ENCODE measurements at places on chromosomes 12 and 14.

DNA sequence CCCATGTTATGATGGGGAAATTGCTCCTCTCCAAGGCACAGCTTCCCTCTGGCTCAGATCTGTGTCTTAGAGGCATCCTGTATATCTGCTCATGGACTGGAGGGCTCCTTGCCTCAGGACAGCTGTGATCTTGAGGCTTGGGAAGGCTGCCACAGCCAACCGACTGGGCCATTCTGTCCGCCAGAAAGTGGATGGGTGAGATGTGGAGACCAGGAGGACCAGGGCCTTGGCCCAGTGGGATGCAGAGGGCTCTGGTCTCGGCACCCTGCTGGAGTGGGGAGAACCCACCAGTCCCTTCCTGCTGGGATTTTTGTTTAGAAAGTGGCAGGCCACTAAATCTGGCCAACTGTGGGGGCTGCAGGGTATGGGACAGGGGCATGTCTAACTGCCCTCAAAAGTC lies 148.6 kb downstream of the CALM1 start:
- DNase-seq = no peak

DNA sequence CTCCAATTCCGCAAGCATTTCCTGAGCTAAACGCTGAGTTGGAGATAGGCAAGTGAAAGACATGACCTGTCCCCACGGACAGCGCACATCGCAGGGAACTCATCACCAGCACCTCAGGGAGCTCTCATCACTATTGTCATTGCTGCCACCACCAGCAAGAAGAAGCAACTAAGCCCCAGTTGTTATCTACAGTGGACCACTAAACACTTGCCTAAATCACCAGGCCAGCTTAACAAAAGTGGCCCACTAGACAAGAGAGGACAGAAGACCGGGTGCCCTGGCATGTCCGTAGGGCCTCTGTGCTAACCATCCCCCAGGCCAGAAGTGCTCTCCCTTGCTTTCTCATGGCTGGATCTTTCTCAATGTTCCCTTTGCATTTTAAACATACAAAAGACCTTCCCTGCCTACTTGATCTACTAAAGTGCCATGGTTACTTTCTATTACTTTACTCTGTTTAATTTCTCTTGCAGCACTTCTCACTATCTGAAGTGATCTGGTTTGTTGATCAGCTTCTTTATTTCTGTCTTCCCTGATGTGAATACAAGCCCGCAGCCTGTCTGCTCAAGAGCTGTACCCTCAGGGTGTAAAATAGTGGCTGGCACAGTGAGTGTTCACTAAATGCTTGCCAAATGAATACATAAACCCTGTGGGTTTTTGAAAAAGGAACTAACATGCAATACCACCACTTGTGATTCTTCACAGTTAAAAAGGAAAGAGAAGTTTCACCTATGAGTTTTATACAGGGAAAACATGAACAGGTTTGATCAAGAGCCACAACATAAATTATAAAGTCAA lies 60.9 kb upstream of the RFLNA start:
- DNase-seq = no peak

DNA sequence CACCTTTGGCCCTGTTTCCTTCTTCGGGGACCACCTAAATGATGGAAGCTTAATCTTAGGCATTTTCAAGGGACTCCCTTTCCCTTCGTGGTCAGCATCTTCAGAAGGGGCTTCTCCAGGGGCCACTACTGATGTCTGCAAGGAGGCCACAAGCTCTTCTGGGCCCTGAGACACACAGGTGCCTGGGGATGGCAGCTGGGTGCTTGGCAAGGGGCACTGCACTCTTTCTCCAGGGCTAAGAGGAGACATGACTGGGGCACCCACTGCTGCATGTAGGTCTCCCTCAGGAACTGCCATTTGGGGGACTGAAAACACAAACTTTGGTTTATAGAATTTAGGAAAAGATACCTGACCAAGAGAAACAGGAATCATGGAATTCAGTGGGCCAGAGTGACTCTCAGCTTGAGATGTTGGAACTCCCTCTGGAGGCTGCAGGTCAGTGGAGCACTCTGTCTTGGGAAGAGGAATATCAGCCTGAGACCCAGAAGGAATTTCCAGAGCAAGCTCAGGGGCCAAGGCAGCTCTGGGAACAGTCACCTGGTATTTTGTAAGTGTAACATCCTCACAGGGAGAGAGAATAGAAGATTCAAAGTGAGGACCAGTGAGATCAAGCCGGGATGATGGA lies 16.0 kb downstream of the PLD4 start:
- DNase-seq = peak; percentile 78

GRCh38 chr14:70919774-70920173 lies 12.5 kb downstream of the PCNX1 start:
- no peak for DNase-seq

GRCh38 chr12:128825835-128826234 lies 2.1 kb upstream of the SLC15A4 start:
- DNase-seq = no peak

DNA sequence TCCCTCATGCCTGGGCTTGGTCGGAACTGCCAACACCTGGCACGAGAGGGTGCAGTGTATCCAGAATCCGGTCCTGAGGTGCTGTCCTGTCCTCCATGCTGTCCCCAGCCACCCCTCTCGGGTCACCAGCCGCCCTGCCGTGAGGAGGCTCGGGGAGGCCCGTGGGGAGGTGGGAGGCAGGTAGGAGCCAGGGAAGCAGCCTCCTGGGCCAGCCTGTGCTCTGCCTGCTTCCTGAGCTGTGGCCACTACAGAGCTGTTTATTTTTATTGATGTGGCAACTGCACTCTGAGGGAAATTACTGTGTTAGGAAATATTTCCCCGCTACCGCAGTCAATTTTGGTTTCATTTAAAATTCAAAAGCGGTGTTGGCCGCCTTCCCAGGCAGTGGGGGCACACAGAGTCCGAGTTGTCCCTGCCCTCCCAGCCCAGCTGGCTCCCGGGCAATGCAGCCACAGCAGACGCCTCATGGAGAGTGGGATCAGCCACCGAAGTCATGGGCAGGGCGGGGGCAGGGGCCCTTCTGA lies 18.3 kb downstream of the NOC4L start:
- no peak for DNase-seq

DNA sequence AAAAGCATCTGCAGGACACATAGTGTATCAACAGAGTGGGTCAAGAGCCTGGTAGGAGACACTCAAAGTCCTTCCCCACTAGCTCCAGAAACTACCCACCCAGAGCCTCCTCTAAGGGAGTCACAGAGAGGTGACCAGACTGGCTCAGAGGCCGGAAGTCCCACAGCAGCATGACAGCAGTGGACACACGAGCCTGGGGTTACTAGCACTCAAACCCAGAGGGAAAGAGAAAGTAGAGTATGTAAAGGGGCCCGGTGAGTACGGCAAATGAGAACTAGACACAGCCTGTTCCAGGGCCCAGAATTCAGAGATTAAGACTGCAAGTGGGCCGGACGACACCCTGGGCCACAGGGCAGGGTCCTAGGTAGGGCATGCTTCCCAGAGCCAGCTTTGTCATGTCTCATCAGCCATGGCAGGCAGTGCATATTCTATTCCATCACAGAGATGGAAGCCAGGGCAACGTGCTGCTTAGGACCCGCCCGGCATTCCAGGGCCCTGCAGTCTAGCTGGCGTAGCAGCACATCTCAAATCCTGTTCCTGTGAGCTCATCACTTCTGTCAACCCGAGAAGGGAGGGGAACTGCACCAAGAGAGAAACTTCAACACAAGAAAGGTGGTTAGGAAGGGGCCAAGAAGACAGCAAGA lies 4.2 kb downstream of the IFFO1 start:
- DNase-seq = peak; percentile 23

GRCh38 chr14:93880021-93880820 lies 46.9 kb upstream of the FAM181A start:
- DNase-seq = peak; percentile 70

DNA sequence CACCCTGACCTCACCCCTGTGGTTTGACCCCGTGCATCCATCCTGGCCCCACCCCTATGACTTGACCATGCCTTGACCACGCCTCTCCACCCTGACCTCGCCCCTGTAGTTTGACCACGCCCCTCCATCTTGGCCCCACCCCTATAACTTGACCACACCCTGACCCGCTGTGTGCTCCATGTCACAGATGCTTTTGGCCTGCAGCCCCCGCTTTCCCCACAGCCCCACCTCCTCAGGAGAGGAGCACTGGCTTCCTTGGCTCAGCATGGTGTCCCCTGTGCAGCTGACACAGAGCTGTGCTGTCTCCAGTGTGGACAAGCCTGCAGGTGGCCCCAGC lies 269.9 kb upstream of the SFSWAP start:
- peak; percentile 75 for DNase-seq

GRCh38 chr12:132306885-132307191 lies 22.6 kb downstream of the GALNT9 start:
- peak; percentile 55 for DNase-seq

DNA sequence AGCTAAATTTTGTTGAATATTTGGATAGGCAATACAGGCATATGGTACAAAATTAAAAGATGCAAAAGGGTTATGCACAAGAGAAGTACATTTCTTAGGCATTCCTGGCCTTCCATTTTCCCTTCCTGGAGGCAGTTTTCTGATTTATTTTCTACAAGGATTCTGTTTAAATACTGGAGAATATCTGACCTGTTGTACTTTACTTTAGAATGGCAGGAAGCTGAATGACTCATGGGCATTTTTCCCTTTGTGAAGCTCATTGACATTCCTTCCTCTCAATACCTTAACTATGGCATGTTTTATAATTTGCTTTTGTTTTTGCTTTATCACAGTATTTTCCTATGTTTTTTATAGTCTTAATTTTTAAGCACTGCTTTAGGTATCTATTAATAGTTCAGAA lies 62.7 kb downstream of the RCOR1 start:
- no peak for DNase-seq
